ENCODE measurements at places on chromosomes 3 and 15.

GRCh38 chr3:170726976-170727661 lies 141.2 kb upstream of the SLC7A14 start:
- H3K4me1 ChIP-seq: peaks cover 37% of the 10 kb centered on the region
- no peak overlapping the region for H3K4me3 ChIP-seq
- DNase-seq: no peak
- H3K36me3 ChIP-seq: no peaks in the 10 kb centered on the region
- no peak overlapping the region for H3K27ac ChIP-seq

- no peaks in the 10 kb centered on the region for H3K36me3 ChIP-seq
- H3K4me1 ChIP-seq: peaks cover 29% of the 10 kb centered on the region
Observed at GRCh38 chr3:154119951-154120350, 1.2 kb upstream of the ARHGEF26 start.

GRCh38 chr3:191696348-191696747 lies 235.4 kb downstream of the PYDC2 start:
- H3K4me3 ChIP-seq: no peak overlapping the region
- no peaks in the 10 kb centered on the region for H3K36me3 ChIP-seq
- H3K27me3 ChIP-seq: no peaks in the 10 kb centered on the region
- no peak overlapping the region for H3K27ac ChIP-seq

DNA sequence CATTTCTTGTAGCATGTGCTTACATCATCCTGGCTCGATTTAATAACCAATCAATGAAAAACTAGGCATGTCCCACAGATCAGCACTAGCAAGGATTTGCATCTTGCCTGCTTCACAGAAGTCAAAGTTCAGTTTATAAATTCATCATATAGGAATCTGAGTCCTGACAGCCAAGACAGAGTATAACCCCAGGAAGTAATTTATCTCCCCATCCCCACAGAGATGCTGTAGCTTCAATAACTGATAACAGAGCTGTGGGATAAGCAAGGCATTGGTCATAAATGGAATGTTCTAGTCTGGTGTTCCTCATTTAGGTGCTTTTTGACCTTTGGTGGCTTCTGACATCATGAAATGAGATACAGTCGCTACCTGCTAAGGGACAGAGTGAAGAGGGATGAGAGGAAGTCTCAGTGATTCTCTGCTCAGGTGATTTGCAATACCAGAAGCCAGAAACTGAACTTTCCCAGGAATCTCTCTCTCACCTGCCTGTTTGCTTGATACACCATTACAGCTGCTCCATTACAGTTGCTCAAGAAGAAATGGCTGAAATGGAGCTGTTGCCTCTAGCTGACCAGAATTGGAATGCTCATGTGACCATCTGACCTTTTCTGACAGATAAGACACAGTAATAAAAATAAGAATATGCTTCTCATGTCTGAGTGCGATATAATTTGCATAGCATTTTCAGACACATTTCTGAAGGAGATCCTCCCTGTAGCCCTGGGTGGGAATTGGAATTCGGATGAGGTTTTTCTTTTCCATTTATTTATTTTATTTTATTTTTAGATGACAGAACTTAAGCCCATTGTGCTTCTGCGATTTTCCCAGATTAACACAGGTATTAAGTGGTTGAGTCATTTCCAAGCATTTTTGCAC lies 217.1 kb upstream of the KCNMB2 start:
- H3K4me1 ChIP-seq: peaks cover 53% of the 10 kb centered on the region
- peaks cover 2% of the 10 kb centered on the region for H3K36me3 ChIP-seq
- no peaks in the 10 kb centered on the region for H3K27me3 ChIP-seq
- no peak overlapping the region for H3K4me3 ChIP-seq
- H3K27ac ChIP-seq: no peak overlapping the region

- no peak overlapping the region for H3K4me3 ChIP-seq
- no peaks in the 10 kb centered on the region for H3K36me3 ChIP-seq
- H3K27me3 ChIP-seq: no peaks in the 10 kb centered on the region
- DNase-seq: no peak
- H3K27ac ChIP-seq: no peak overlapping the region
Observed at GRCh38 chr3:77325702-77326101, 285.8 kb downstream of the ROBO2 start.

DNA sequence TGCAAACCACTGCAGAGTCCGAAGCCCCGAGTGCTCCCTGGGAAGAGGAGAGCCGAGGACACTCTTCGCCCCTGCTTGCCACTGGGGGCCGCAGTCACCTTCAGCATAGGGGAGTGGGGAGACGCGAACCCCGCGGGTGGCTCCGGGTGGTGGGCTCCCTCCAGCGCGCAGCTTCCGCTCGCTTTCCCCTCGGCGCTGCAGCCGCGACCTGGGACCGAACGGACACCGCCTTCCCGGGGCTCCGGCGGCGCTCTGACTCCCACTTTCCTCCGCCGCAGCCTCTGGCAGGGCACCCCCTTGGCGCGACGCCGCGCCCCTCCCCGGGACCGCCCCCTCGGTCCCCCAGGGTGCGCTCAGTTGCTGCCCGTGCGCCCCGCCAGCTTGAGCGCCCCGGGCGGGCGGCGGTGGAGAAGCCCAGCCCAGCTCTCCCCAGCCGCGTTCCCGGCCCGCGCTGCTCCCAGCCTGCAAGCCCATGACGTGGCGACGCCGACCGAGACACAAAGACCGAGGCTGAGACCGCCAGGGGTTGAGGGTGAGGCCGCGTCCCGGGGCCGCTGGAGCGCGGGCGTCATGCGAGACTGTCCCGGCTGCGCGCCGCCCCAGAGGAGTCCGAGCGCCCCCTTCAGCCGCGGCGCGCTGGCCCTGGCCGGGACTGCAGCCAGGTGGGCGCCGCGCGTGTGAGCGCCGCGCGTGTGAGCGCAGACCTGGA lies at the start of gene MINAR1:
MINAR1 (plus strand) TSS at position 701 of the 709 bp plus-strand sequence. CDS start 23,812 bp downstream, outside the sequence.
- peak within 1 kb of the TSS; percentile 69 for H3K4me3 ChIP-seq
- no peaks in the 10 kb centered on the region for H3K36me3 ChIP-seq
- H3K4me1 ChIP-seq: peaks cover 17% of the 10 kb centered on the region

DNA sequence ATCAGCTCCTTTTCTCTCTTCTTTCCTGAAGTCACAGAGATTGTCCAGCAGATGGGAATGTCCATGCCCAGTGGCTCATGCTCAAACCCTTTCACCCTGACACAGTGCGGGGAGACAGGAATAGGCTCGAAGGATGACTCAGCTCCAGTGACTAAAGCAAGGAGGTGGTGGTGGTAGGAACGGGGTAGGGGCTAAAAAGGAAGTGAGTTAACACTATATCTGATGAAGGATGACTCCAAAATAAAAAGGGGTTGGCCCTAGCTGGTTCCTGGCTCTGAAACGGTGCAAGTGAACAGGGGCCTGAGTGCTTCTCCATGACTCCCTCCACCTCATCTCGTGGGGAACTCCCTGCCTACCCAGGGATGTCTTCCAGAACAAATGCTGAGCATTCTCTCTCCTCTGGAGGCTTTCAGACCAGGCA lies 167.4 kb upstream of the LPP start:
- peaks cover 6% of the 10 kb centered on the region for H3K27me3 ChIP-seq
- H3K27ac ChIP-seq: no peak overlapping the region
- H3K4me3 ChIP-seq: no peak overlapping the region
- DNase-seq: no peak

DNA sequence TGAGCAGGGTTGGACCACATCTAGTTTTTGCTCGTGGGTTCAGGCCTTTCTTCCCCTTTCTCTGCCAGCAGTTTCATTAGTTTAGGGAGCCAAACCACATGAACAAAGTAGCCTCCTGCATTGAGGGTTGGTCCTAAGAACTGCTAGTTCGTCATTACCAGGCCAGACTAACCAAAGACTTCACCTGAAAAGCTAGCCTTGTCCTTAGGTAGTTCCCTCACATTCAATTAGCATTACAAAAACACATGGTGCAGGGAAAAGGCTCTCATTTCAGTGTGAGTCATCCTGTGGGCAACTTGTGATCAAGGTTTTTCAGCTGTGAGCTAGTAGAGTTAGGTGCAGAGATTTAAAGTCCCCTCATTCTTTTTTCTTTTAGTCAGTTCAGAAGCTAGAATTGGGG lies 279.3 kb upstream of the CTNNB1 start:
- no peak overlapping the region for H3K4me3 ChIP-seq
- H3K4me1 ChIP-seq: peaks cover 5% of the 10 kb centered on the region
- no peak overlapping the region for H3K27ac ChIP-seq
- peaks cover 8% of the 10 kb centered on the region for H3K36me3 ChIP-seq
- no peak for DNase-seq

DNA sequence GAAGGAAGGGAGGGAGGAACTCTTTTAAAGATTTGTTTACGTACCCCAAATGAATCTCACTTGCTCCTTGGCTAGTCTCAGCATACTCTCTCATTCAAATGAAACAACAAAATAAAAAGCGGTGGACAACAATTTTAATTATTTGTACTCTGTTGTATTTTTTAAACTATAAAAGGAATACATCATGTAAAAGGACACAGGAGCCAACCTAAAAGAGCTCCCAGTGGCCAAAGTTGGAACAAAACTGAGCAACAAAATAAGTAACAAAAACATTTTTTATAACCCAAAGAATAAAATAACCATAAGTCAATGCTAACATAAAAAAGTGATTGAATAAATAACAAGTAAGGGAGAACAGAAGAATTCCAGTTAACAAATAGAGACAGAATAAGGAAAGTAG lies 24.4 kb upstream of the SSUH2 start:
- peak overlapping the region; percentile 56 for H3K27ac ChIP-seq
- H3K27me3 ChIP-seq: peaks cover 1% of the 10 kb centered on the region
- no peak for DNase-seq
- H3K4me3 ChIP-seq: no peak overlapping the region

- H3K4me1 ChIP-seq: peaks cover 2% of the 10 kb centered on the region
- no peak overlapping the region for H3K4me3 ChIP-seq
- no peak for DNase-seq
- H3K27me3 ChIP-seq: peaks cover 13% of the 10 kb centered on the region
- no peak overlapping the region for H3K27ac ChIP-seq
Observed at GRCh38 chr3:132247211-132247610, 70.0 kb upstream of the ACP3 start.

- H3K36me3 ChIP-seq: no peaks in the 10 kb centered on the region
- DNase-seq: no peak
- H3K4me3 ChIP-seq: no peak overlapping the region
Observed at GRCh38 chr3:39935261-39935660, 125.9 kb downstream of the MYRIP start.

GRCh38 chr3:39260318-39260717 lies 19.5 kb downstream of the CX3CR1 start:
- no peak for DNase-seq
- H3K27ac ChIP-seq: no peak overlapping the region
- peaks cover 64% of the 10 kb centered on the region for H3K27me3 ChIP-seq
- H3K4me1 ChIP-seq: no peaks in the 10 kb centered on the region
- H3K36me3 ChIP-seq: no peaks in the 10 kb centered on the region
- no peak overlapping the region for H3K4me3 ChIP-seq

DNA sequence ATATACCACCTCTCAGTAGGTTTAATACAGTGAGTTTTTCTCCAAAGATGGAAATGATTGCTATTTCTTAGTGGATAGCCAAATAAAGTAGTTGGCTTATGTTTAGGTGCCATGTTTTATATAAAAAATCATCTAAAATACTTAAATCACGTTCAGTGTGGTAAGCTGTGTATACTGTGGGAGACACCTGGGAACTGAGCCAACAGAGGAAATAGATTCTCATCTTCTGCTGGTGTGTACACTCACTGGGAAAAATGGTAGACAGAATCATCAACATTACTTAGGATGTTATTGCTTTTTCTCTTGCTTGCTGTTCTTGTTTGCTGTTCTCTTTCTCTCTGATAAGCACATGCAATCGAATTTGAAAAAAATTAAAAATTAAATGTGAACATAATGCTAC lies 112.6 kb upstream of the MB21D2 start:
- no peaks in the 10 kb centered on the region for H3K4me1 ChIP-seq
- DNase-seq: no peak
- H3K27me3 ChIP-seq: peaks cover 2% of the 10 kb centered on the region
- no peak overlapping the region for H3K4me3 ChIP-seq
- no peak overlapping the region for H3K27ac ChIP-seq
- H3K36me3 ChIP-seq: no peaks in the 10 kb centered on the region

DNA sequence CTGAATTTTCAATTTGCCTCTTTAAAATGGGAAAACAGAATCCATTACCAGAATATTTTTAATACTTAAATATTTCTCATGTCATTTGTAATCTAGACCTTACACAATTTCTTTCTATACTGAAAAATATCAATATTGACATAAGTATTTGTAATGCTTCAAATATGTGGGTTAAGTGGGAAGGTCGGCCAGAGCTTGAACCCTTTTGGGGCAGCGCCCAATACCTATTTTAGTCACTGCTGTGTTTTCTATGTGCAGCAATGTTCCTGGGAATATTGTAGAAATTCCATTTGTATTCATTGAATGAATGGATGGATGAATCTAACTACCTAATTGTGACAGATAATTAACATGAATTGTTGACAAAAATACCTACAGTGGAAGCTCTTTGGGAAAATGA lies 459.7 kb upstream of the ZNF717 start:
- no peak overlapping the region for H3K27ac ChIP-seq
- peaks cover 10% of the 10 kb centered on the region for H3K4me1 ChIP-seq
- no peak overlapping the region for H3K4me3 ChIP-seq
- no peaks in the 10 kb centered on the region for H3K36me3 ChIP-seq

DNA sequence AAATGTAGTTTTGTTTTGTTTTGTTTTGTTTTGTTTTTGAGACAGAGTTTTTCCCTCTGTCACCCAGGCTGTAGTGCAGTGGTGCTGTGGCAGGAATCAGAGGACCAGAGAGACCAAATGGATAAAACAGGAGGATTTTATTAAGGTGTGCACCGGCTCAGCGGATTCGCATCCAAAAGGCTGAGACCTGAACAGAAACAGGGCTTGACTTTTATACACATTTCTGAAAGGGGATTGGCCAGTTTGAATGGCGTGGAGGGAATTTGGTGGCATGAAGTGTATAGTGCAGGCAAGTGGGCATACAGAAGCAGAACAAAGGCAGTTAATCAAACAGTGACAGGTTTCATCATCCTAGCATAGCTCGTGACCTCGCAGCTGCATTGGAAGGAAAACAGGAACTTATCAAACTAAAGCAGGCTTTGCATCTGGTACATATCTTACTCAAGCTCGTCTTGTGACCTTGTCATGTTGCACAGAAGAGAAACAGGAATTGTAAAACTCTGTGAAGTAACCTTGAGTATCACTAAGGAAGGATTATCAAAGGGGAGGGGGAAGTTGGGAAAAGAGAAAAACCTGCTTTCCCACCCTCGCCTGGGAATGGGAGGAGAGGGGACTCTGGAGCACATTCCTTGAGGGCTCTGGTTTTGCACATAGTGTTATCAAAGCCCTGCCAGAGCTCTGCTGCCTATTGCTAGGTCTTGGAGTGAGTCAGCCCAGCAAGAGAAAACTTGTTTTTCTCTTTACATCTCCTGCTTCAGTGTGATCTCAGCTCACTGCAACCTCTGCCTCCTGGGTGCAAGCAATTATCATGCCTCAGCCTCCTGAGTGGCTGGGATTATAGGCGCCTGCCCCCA lies 38.5 kb downstream of the C3orf62 start:
- peaks cover 10% of the 10 kb centered on the region for H3K36me3 ChIP-seq
- H3K4me1 ChIP-seq: no peaks in the 10 kb centered on the region
- H3K4me3 ChIP-seq: no peak overlapping the region
- DNase-seq: no peak
- H3K27me3 ChIP-seq: no peaks in the 10 kb centered on the region

GRCh38 chr15:71195242-71195641 lies 80.0 kb downstream of the THSD4 start:
- no peak for DNase-seq
- H3K4me1 ChIP-seq: no peaks in the 10 kb centered on the region
- H3K4me3 ChIP-seq: no peak overlapping the region
- no peak overlapping the region for H3K27ac ChIP-seq

GRCh38 chr3:113304102-113304501 lies 92.7 kb downstream of the BOC start:
- H3K4me3 ChIP-seq: no peak overlapping the region
- H3K27me3 ChIP-seq: no peaks in the 10 kb centered on the region
- peaks cover 2% of the 10 kb centered on the region for H3K36me3 ChIP-seq
- no peak overlapping the region for H3K27ac ChIP-seq

GRCh38 chr3:124063197-124063909 lies 71.4 kb upstream of the ROPN1 start:
- DNase-seq: no peak
- no peaks in the 10 kb centered on the region for H3K4me1 ChIP-seq

Measured in mesothelial cell of epicardium (in vitro differentiated cells).